ENCODE measurements at places on chromosomes 7 and 10.

GRCh38 chr7:35680403-35681013 lies 14.4 kb downstream of the HERPUD2 start:
- no peak for DNase-seq

GRCh38 chr7:105987046-105987445 lies 24.0 kb downstream of the CDHR3 start:
- DNase-seq = no peak

DNA sequence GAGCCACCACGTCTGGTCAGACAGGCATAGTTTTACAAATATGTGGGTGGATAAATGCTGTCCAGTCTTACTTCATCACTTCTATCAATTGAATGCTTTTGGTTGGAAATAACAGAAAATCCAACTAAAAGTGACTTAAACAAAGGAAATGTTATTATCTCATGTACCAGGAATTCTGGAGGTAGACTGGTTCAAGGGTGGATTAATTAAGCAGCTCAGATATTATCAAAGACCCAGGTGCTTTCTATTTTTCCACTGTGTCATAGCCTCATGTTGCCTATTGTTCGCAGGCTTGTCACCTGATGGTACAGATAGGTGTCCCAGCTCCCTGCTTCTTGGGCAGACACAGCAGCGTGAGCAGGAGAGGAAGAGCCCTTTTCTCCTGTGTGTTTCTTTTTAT lies 156.1 kb upstream of the CTBP2 start:
- DNase-seq = no peak

DNA sequence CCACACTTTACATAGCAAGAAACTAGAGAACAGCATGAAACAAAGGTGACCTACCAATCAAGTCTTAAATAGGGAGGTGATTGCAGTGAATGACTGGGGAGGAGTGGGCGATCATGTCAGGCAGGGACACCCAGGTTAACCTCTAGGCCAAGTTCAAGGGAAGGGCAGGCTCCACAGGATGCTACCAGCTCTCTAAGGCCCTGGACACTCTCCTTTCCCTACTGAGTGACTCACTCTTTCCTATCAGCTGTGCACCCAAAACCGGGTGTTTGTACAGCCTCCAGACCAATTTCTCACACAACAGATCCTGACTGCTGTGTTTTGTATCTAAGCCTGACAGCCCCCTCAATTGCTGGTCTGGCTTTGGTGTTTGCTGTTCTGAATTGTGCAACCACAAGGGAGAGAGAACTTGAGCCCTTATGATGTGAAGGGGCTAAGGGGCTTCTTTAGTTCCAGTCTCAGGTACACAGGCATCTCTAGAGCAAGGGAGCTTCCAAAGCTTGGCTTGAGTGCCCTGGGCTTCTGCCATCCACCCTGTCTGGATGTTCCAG lies 107.8 kb downstream of the TBXAS1 start:
- DNase-seq = no peak

DNA sequence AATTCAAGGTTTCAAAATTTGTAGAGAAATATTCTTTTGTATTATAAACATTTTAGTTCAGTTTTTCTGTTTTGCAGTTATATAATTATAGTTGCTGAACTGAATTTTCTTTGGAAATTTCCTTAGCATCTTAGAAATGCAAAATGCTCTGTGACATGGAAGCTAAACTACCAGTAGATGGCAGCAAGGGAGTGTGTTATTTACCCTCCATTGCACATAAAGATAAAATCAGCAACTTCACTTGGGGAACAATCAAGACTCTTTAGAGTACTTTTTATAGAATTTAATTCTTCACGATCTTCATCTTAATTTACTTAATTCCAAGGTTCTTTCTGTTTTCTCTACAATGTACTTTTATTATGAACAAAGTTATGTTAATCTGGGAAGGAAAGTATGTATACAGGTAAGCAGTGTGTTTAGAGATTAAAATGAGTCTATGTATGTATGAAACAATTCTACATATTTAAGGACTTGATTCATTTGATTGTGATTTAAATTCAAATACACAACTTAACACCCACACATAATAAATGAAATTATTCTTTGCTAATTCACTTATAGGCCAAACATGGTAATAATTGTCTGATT lies 404.2 kb downstream of the THSD7A start:
- DNase-seq = no peak

DNA sequence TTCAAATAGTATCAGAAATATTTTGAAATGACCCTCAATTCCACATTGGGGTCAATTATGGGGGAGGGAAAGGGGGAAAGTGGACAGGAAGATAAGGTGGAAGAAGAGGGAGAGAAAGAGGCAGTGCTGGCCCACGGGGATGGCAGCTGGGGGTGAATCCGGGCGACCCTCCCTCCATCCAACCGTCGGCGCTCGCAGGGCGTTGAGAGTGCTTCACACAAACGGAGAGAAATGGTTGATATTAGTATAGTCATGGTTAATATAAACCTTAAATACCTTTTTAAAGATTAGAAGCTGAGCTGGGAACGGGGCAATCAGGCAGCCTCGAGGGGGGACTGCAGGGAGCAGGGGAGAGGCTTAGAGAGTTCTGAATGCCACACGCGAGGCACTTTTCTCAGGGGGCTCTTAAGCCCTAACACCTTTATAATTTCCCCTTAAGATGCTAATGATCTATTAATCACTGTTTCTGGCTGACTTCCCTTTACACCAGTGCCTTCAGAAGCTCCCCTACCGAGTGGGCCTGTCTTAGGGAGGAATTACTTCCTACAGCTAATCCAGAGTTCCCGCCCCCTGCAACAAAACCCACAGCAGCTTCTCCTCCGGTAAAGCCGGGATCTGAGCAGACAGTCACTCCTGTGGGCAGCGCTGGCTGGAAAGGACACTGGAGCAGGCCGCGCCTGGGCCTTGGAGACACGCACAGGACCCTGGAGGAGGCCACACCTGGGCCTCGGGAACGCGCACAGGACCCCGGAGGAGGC lies 39.5 kb downstream of the PRKAG2 start:
- DNase-seq = no peak

DNA sequence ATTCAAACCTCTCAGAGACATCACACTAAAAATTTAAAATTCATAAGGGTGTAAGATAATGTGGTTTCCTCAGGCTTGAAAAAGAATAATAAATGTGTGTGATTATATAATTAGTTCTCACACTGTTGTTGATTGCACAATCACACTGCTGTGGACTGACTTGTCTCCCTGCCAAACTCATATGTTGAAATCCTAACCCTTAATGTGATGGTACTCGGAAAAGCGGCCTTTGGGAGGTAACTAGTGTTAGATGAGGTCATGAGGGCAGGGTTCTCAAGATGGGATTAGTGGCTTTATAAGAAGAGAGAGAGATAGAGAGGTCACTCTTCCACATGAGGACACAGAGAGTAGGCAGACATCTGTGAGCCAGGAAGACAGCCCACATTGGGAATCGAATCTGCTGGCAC lies 128.5 kb upstream of the COL1A2 start:
- no peak for DNase-seq

DNA sequence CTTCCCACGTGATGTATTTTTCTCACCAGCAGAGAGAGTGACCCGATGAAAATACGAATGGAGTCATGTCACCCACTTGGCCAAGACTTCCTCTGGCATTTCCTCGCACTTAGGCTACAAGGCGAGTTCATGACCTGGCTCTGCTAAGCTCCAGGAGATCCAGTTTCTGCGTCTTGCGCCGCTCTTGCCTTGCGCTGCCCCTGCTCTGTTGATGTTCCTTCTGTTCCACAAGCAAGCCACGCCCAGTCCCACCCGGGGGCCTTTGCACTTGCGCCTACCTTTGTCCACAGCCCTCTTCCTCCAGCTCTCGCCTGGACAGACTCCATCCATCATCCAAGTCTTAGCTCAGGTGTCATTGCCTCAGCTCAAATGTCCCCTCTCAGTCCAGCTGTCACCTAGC lies 116.3 kb upstream of the SHH start:
- DNase-seq = no peak

DNA sequence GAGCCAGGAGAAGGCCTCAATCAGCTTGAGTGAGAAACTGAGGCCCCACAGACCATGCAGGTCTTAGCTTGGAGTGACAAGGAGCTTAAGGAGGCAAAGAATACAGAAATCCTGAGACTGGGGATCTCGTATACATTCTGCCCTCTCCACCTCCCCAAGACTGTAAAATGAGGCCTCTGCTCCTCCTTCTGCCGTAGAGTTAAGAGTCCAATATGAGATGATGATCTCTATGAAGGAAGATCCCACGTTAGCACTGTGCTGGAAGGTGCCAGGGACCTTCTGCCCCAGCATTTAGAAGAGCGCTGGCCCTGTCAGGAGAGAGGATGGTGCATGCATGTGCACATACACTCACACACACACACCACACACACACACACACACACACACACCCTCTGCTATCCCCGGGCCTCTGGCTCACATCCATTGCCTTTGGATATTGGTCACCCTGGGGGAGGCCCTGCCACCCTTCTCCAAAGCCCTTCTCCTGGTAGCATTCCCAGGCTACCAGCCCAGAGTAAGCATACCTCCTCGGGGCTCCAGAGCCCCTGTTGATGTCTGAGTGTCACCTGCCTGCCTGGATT lies 15.0 kb downstream of the ZCCHC24 start:
- DNase-seq = no peak

DNA sequence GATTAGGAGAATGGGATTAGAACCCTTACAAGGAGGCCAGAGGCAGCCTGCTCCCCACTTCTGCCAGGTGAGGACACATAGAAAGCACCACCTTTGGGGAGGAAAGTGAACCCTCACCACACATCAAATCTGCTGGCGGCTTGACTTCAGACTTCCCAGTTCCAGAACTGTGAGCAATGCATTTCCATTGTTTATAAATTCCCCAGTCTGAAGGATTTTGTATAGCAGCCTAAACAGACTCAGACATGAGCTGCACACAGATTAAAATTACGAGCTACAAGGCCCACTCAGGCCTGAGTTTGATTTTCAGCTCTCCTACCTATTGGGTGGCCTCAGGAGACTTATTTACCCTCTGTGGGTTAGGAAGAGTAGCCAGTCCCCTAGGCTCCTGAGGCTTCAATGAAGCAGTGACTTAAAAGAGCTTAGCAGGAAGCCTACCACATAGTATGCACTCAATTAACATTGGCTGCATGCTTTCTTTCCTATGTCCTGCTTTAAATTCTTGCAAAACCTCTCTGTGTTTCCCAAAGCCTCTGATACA lies 350.7 kb upstream of the ZMIZ1 start:
- no peak for DNase-seq

DNA sequence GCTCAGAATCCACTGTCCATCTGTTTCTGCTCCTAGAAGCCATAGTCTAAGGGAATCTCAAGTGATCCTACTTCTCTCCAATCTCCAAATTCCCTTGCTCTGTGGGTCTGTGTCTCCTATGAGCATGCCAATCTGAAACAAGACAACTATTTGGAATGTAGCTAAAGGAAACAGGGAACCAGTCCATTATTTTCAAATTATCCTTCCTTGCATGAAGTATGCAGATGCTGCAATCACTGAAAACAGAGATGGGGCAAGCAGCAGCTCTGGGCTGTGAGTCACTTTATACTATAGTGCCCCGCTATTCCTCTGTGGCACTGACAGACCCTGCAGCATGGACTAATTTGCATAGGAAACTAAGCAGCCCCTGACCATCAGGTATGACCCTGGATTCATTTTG lies 76.9 kb upstream of the PRSS58 start:
- DNase-seq = no peak

DNA sequence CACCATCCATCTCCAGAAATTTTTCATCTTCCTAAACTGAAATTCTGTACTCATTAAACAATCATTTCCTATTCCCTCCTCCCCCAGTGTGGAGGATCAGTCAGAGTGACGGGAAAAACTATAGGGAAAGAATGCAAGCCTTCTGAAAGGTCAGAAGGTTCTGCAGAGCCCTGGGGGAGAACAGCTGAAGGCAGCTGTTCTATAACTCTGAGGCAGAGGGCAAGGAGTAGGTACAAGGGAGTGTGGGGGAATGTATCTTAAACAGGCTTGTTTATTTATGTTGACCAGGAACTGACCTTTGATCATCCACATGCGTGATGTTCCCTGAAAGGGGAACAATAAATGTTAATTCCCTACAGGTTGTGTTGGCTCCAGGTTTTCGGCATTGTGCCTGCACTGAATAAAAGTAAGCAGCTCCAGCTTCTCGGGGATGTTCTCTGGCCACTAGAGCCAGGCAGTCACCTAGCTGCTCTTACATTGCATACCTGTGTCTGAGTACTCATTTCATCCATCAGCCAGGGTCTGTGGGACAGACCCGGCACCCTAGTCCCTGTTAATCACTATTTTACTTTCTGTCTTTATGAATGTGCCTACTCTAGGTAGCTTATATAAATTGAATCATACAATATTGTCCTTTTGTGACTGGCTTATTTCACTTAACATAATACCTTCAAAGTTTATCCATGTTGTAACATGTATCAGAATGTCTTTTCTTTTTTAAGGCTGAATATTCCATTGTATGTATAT lies 5.8 kb downstream of the IFIT1 start:
- no peak for DNase-seq

DNA sequence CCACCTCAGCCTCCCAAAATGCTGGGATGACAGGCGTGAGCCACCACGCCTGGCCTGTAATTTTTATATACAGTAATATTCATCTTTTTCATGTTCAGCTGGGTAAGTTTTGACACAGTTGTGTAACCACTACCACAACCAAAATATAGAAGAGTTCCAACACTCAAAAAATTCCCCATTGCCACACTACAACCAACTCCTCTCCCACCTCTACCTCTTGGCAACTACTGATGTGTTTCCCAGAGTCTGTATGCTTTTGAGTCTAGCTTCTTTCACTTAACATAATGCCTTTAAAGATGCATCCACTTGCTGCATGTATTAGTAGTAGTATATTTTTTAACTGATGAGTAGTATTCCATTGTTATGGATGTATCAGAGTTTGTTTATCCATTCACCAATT lies 90.7 kb downstream of the SRPK2 start:
- no peak for DNase-seq

DNA sequence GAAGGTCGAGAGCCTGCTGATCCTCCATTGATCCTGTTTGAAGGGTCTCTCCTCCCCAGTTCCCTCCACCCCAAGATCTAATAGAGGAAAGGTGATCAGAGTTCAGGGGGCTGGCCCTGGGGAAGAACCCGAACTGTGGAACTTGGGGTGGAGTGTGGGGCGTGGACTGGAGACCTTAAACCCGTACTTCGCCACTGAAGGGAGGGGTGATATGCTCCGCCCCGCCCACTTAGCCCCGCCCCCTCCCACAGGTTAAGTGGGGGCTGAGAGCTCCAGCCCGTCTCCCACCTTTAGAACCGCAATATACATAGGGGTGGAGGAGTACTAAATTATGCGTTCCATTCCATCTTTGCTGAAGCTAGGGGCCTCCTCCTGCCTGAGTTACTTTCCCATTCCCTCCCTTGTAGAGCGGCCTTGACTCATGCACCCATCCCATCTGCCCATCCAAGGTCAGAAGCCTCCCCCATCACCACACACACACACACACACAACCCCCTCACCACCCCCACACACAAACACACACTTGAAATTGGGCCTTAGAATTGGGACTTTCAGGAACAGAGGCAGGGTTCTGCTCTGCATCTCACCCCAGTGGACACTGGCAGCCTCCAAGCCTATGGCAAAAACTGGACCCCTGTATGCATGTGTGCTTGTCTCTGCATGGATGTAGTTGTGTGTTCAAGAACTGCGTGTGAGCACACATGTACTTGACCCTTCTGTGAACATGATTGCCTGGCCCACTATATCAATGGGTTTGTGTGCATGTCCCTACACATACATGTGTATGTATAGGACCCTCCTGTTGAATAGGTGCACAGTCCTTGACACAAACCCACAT lies 991 bp downstream of the SEMA4G start:
- DNase-seq = no peak

GRCh38 chr10:111598433-111599059 lies 521.7 kb downstream of the ADRA2A start:
- peak; percentile 8 for DNase-seq

Data from immature natural killer cell (primary cell).